ENCODE measurements at places on chromosomes 2 and 18.

DNA sequence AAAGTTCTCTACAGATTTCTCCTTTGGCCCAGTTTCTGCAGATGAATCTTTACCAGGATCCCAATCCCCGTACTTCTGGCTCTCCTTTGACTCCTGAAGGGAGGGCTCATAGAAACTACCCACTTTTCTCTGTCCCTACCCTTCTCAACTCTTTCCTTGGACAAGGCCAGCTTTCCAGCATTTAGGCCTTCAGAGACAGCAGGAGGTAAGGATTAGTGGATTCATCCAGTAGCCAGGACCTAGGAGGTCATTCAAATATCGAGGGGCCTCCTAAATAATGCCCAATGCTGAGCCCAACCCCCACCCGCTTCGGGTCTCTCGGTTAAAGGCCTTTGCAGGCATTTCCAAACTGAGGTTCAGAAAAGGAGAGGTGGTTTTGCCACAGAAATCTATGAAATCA, 4.8 kb upstream of the ZNF532 start:
- no peak for DNase-seq

DNA sequence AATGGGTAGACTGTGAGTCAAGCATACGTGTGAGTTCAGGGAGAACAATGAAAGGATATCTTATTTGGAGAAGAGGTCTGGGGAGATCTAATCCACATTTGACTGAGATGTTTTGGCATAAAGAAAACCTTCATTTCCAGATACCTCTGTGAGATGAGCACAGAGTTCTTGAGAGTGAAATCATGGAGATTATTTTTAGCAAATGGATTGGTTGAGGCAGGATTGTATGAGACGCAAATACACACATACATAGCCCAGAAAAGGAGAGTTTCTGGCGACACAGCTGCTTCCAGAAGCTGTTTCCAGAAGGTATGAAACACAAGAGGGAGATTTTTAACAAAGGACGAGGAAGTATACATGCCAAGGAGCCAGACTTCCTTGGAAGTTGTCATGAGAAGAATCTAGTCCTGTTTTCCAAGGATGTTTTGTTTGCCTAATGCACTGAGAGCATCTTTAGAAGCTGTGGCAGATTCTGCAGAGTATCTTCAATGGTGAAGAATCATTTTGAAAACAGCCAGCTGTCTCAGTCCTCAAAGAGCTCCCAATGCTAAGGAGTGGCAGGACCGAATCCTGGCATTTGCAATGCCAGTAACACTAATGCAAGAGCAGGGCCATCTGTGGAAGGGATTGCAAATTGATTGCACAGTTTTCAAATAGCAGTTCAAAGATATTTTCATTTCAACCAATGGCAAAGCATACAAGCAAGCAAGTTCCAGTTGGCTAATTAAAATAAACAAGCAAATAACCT, 177.2 kb downstream of the SETBP1 start:
- no peak for DNase-seq

DNA sequence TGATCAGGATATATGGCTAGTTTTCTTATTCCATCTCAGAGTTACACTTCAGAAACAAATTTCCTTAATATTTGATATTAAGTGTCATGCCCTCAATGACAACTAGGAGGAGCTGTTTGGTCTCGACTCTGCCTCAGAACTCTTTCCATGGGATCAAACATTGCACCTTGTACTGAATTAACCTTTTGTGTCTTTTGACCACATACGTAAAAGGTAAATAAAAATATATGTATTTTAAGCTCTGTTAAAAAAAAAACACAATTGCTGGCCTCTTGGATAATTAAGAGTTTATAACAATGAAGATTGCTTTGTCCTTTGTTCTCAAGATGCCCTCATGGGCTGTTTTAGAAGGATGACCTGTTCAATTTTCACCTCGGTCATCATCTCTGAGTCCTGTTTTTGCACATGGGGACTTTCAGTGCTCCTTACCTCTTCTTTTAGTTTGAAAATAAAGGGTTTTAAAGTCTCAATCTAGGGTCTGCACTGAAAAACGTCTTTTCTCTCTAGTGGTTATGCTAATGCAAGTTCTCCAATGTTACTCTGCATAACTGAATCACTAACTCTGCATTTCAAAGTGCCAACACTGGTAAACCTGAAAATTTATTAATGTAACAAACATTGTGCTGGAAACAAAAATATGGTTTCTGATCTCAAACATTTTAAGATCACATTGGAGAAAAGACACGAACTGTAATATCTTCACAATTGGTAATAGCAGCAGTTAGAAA, 18.8 kb upstream of the FN1 start:
- DNase-seq = no peak

- DNase-seq = no peak
These were observed 463.6 kb upstream of the CRIM1 start for GRCh38 chr2:35891936-35892335.

DNA sequence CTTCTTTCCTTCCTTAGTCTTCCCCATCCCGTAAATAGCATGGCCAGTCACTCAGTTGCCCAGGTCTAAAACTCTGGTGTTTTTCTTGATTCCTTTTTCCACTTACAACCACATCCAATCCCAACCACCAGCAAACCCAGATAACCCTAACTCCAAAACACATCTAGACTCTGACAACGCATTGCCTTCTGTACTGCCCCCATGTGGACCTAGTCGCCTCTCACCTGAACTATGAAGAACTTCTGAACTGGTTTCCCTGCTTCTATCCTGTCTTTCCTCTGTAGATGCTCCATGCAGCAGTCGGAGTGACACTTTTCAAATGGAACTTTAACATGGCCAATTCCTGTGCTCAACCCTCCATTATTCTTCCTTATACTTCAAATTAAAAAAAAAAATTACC, 26.5 kb downstream of the ST6GAL2 start:
- no peak for DNase-seq

GRCh38 chr2:173860566-173860965, 104.6 kb downstream of the SP3 start:
- DNase-seq = no peak

DNA sequence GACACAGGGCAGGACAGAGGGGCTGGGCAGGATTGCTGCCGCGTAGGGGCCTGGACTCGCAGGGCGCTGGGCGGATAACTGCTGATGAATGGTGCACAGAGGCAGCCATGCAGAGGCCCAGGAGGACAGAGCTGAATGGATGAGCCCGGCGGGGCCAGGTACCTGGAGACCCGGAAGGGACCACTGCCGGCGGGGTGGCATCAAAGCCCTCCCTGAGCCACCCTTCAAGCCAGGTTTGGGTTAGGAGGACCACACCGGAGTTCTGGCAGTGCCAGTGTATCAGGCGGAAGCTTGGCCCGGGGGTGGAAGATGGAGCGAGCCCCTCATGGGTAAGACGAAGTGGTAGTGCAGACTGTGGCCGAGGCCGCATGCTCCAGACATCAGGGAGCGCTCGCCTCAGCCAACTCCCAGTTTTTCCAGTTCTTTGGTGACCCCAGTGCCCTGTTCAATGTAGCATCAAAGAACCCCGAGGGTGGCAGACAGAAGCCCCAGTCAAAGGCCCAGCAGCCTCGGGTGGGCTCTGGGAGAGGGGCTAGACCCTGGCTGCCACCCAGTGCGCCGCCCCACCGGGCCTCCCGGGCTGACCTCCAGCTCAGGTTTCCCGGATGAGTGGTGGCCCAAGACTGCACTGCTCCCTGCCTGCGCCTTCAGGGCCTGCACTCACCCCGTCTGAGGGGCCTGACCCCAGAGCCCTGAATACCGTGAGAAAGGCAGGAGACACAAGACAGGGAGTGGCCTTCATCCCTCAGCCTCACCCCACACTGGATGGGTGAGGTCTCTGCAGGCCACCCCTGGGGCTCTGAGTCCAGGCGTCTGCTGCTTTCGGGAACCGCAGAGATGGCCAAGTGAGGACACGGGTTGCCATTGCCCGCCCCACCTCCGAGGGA, 50.9 kb downstream of the ACAA2 start:
- no peak for DNase-seq

DNA sequence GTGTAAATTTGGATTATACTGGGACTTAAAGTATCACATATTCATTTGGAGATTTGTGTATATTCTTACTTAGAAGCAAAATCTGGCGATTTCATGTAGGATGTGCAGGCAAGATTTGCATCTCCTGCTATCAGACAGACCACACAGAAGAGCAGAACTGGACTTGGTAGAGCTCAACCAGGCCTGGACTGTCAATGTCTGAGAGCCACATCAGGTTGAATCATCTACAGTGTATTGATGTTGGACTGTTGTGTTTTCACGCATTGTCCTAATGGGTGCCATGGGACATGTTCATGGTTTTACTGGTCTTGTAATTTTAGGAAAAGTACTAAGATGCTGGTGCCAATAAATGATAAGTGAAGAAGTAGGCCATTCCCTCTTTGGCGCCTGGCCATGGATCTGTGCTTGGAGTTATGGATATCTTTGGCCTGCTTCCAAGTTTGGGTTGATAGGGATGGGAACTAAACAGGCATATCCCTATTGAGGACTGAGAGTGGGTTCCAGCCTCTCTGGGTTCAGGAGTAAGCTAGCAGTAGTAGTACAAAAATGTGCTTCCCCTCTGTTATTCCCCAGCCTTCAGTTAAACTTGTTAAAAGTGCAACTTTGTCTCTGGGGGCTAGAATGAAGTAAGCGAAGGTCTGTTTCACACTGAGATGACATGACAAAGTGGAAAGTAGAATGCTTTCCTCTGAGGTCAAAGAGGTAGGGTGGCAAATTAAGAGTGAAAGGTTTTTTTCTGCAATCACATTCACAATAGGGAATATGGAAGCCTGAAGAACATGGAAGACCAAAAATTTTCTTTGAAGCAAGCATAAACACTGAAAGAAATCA, 49.2 kb upstream of the NEMP2 start:
- DNase-seq = no peak

DNA sequence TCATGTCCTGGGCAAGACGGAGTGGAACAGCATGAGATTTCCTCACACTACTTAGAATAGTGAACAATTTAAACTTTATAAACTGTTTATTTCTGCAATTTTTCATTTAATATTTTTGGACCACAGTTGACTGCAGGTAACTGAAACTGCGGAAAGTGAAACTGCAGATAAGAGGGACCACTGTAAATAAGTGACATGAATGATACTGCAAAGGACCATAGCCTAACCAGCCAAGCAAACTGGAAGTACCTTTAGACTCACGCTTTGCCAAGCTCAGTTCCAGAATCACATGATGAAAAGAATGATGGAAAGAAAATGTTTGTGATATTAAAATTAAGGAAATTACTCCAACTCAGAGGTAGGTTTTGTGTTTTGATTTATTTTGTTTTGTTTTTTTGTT, 94.6 kb upstream of the ITGA4 start:
- DNase-seq = no peak

DNA sequence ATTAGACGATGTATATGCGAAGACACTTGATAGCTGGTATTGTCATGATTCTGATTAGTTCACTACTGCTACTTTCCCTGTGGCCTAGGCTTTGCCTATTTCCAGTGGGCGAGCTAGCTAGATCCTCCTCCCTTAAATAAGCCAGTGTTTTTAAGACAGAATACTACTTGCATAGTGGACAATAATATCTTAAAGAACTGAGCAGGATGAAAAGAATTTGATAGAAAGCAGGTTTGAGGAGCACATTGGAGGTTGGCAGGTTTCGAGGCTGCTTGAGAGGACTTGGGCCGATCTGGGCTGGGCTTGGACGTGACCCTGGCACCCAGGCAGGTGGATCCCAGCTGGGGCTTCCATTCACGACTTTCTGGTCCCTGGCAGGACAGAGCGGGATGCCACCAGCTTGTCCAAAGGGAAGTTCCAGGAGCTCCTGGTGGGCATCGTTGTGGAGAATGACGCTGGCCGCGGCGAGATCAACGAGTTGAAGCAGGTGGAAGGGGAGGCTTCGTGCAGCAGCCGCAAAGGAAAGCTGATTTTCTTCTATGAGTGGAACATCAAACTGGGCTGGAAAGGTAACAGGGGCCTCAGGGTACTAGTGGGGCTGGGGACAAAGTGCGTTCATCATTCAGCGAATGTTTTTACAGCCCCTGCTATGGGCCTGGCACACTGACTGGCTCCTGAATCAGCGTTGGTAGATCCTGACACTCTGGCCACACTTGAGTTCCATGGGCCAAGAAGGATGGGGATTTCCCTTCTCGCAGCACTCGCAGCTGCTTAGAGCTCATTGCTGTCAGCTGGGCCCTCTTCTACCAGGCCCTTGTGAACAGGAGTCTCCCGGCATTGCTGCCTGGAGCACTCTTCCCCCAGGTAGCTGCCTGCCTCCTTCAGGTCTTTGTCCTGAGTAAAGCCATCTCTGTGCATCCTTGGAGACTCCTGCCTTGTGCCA, 16.9 kb downstream of the C2orf74 start:
- DNase-seq = no peak

DNA sequence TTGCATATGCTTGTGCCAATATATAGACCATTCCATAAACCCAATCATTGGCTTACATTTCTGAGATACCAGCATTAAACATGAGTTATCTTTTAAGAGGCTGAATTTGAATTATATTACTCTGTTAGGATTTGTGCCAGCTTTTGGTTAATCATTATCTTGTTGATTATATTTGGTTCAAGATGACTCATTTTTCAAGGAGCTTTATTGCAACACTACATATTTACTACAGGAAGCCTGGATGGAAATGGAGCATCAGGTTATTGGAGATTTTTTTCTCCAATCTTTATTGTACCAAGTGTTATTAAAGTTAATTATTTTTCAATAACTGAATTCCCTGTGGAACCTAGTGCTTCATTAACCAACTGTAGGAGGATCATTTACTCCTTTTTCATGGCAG, 26.4 kb downstream of the EML4 start:
- DNase-seq = no peak

- no peak for DNase-seq
These were observed 492.2 kb upstream of the RAB12 start for GRCh38 chr18:8117006-8117371.

GRCh38 chr2:2939078-2939795, 438.4 kb downstream of the EIPR1 start:
- DNase-seq = no peak

DNA sequence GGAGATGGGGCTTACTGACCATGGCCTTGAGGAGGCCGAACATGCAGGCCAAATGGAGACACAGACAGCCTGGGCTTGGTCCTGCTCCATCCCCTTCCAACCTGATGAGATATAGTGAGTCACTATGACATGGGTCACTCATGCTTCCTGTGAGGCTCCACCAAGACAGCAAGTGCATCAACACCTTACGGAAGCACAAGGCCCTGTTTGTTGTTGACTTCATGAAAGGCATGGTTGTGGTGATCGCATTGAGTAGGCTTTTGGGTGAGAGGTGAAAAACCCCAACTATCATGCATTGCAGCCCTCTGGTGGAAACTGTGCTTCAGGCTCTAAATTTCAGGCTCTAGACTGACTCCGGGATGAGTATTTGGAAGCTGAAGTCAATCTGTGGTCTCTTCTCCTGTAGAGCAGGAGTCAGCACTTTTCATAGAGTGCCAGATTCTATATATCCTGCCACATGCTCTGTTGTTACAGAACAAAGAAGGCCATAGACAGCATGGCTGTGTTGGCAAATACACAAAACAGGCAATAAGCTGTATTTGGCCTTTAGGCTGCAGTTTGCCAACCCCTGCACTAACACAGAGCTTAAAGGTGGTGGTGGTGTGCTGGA, 10.1 kb downstream of the IL37 start:
- DNase-seq = no peak

GRCh38 chr2:142574388-142574787, 303.1 kb upstream of the KYNU start:
- DNase-seq = no peak

DNA sequence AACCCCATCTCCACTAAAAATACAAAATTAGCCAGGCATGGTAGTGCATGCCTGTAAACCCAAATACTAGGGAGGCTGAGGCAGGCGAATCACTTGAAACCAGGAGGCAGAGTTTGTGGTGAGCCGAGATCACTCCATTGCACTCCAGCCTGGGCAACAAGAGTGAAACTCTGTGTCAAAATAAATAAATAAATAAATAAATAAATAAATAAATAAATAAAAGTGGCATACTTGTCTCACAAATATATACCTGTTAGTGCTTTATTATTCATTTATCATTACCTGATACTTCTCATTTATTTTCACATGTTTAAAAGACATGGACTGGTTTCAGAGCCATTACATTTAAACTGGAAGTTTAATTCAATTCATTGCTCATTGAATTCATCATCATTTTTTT, 491.4 kb upstream of the CDH7 start:
- no peak for DNase-seq
